ENCODE measurements at places on chromosomes 4 and X.

DNA sequence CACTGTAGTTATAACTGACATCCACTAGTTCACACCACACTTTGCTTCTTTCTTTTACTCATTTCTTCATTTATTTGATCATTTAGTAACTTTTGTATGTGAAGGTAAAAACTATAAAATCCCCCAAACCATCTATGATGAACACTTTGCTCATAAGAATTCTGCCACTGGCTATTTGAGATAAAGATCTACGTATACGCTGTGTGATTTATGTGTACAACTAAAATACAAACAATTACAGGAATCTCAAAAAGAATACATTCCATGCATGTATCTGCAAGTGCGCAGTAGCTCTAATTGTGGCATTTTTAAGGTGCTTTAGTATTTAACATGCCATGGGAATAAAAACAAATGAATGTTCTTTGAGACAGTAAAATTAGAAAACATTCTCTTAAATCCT is 156.9 kb upstream of the NAP1L5 start:
- DNase-seq = no peak

DNA sequence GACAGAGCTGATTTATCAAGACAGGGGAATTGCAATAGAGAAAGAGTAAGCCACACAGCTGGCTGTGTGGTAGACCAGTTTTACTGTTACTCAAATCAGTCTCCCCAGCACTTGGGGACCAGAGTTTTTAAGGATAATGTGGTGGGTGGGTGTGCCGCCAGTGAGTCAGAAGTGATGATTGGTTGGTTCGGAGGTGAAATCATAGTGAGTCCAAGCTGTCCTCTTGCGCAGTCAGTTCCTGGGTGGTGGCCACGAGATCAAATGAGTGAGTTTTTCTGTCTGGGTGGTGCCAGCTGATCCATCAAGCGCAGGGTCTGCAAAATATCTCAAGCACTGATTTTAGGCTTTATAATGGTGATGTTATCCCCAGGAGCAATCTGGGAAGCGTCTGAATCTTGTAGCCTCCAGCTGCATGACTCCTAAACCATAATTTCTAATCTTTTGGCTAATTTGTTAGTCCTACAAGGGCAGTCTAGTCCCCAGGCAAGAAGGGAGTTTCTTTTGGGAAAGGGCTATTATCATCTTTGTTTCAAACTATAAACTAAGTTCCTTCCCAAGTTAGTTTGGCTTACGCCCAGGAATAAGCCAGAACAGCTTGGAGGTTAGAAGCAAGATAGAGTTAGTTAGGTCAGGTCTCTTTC is 44.0 kb upstream of the PPP1R2C start:
- DNase-seq = no peak

GRCh38 chr4:106269711-106270110 is 46.3 kb downstream of the TBCK start:
- DNase-seq = no peak

- DNase-seq = no peak
These were observed 1.7 kb downstream of the SPRY1 start for GRCh38 chr4:123398066-123398852.

DNA sequence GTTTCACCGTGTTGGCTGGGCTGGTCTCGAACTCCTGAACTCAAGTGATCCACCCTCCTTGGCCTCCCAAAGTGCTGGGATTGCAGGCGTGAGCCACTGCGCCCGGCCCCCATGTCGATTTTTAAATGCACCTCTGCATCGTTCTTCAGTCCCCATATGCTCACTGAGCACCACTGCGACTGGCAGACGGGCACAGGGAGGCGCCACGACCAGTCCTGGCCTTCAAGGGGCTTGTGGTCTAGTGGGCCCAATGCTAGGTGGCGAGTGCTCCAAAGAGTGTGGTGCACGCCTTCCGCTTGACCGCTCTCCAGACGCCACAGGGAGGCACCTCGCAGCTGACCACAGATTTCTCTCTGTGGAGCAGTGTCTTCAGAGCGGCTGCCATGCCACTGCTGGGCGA is 11.7 kb upstream of the MSANTD1 start:
- no peak for DNase-seq

GRCh38 chr4:14837860-14838259 is 164.4 kb upstream of the CPEB2 start:
- DNase-seq = no peak

GRCh38 chr4:71932941-71933340 is 98.9 kb upstream of the NPFFR2 start:
- DNase-seq = no peak

DNA sequence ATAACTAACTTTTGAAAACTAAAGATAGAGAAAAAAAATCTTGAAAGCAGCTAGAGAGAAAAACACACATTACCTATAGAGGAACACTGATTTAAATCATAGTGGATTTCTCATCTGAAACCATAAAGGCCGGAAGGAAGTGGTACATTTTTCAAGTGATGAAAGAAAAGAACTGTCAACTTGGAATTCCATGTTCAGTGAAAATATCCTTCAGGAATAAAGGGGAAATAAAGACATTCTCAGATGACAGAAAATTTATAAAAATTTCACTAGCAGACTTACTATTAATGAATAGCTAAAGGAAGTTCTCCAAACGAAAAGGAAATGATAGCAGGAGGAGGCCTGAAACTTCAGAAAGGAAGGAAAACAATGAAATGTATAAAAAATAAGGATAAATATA is 7.6 kb upstream of the JADE3 start:
- DNase-seq = no peak

- DNase-seq = no peak
These were observed 10.7 kb downstream of the SEPTIN6 start for GRCh38 chrX:119682019-119682989.

DNA sequence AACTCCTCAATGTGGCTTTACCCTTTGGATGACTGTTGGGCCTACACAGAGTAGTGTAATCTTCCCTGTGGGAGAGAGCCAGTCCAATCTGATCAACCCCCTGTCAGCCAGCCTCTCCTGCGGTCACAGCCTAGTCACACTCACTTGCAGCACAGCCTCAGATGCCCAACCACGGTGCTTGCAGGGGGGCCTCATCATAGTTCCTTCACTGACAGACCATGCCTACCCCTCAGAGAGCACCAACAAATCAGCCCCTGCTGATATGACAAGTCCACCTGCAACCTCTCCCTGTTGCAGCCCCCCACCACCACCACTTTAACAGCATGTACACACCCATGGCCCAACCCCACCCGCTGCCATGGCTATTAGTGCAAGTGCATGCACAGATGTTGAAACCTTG is 146.8 kb downstream of the HMGN5 start:
- DNase-seq = no peak

- DNase-seq = no peak
These were observed 95.8 kb upstream of the LDB2 start for GRCh38 chr4:16993956-16994840.
